ENCODE measurements at places on chromosomes 6 and 20.

- no peak for DNase-seq
Observed at GRCh38 chr20:48919882-48920526, 1.5 kb upstream of the ARFGEF2 start.

DNA sequence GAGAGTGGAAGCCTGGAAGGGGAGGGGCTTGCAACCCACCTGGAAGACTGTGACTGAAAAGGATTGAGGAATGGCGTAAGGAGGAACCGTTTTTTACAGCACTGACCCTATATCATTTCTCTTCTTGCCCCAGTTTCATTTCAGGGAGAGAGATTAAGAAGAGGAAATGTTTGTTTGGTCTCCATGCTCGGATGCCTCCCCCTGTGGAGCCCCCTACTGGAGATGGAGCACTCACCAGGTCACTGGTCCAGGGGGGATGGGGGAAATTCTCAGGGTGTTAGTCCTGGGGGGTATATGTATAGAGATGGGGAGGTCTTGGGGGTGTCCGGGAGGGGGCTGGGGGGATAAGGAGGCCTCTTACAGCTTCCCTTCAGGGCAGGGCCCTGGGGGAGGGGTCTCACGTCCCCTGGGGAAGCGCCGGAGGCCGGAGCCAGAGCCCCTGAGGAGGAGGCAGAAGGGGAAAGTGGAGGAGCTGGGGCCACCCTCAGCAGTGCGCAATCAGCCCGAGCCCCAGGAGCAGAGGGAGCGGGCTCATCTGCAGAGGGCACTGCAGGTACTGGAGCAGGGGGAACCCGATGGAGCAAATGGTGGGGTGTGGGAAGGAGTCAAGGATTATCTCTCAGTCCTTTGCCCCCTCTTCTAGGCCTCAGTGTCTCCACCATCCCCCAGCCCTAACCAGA, 3.2 kb downstream of the CUTA start:
- DNase-seq, result no peak

- DNase-seq, result peak; percentile 9
Observed at GRCh38 chr6:163392533-163392932, 22.0 kb upstream of the QKI start.

DNA sequence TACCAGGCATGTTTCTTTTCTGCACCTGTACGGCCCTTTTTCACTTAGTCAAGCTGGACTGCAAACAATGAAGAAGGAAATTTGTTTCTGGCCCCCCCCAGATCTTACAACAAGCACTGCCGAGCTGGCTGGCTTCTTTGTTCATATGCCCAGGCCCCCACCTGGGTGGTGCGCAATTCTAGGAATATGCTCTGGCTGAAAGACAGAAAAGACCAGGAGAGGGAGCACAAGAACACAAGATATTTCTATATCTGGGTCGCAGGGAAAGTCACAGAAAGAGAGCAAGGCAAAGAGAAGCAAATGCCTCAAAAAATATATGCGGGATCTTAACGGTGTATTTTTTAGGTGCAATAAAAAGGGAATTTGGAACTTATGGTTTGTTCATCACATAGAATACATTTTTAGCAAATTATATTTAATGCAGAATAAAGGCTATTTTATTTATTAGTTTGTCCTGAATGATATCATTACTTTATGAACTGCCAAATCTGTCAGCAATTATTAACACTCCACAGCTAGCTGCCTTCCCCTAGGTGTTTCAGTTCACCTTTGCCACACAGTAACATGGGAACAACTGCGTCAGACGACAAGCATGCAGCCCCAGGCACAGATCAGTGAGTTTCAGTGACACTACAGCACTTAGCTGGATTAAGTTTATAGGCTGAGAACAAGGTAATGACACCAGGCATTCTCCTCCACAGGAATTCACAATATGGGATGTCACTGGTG, 76.5 kb downstream of the GJA10 start:
- DNase-seq, result peak; percentile 11

GRCh38 chr20:17742731-17743130, 43.0 kb downstream of the BANF2 start:
- no peak for DNase-seq

GRCh38 chr6:14001329-14002012, 76.7 kb downstream of the RNF182 start:
- no peak for DNase-seq

DNA sequence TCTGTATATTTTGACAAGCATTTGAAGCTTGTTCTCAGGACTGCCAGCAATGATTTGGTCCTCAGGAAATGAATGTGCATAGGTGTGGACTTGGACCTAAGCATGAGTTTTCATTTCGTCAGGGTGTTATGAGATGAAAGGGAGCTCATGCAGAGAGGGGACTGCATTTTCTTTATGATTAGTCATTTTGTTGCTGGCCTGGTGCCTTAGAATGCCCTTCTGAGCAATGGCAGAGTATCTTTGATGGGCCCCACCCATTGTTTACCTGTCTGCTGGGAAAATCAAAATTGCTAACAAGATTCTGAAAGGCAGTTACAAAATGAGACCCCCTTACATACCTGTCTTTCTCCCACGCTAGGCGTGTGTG, 51.5 kb upstream of the MTHFD1L start:
- peak; percentile 84 for DNase-seq

- DNase-seq, result no peak
Observed at GRCh38 chr20:61407561-61407960, 155.5 kb downstream of the CDH4 start.

DNA sequence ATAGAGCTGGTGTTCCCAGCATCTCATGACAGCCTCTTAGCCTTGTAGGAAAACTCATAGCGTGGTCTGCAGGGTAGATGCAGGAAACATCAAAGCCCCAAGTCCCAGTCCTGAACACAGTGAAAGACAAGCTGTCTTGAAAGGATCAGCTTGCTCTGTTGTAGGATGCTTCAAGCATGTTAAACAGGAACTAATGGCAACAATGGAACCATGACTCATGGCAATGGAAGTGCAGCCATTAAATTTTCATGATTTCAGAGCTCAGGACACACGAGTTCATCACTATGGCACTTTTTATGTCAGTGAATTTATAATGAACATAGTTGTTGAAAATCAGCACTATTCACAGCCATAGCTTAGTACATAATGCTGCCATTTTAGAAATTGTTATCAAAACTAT, 367.7 kb downstream of the KIF16B start:
- no peak for DNase-seq

GRCh38 chr6:37638414-37639341, 59.0 kb downstream of the MDGA1 start:
- DNase-seq, result no peak

DNA sequence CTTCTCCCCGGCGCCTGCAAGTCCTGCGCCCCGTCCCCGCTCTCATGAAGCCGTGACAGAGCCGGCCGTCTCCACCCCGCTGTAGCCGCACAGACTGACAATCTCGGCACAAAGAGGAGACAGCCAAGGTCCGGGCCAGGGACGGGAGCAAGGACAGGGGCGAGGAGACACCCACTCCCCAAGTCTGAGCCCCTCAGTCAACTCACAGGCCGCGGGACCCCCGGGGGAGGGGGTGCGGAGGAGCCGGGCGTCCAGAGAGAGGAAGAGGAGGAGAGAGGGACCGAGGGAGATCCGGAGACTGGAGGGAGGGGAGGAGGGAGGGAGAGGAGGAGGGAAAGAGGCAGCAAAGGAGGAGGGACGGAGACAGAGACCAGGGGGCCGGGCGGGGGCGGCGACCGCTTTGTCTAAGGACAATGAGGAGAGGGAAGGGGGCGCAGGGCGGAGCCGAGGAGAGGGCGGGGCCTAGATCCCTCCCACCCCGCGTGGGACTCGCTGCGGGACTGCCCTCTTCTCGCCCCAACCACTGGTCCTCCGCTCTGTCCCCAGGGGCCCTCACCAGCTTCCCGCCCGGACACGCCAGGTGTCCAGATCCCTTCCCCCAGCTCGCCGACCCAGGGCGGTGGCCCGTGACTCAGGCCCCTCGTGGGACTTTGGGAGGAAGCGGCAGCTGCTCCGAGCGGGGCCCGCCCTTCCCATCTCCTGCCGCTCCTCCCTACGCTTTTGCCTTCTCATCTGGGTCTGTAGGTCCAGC, 638 bp upstream of the PPP1R18 start:
- peak; percentile 98 for DNase-seq

DNA sequence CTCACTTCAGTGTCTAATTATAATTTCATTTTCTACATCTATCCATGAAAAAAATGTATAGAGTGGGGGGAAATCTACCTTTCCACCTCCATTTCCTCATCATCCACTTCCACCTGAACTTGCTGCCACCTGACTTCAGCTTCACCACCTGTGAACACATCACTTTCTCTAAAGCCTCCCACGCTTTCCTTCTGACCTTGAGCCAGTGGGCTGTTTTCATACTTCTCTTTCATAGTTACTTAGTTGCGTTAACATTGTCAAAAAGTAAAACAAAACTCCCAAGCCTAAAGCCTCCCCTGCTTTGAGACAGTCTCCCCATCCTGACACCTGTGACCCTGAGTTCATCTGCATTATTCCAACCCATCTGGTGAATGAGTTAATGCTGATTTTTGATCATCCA, 47.3 kb downstream of the KLHL31 start:
- DNase-seq, result no peak

GRCh38 chr6:47206626-47207025, 103.1 kb downstream of the TNFRSF21 start:
- DNase-seq, result no peak

- DNase-seq, result peak; percentile 21
Observed at GRCh38 chr6:128598571-128598970, 78.2 kb upstream of the PTPRK start.

DNA sequence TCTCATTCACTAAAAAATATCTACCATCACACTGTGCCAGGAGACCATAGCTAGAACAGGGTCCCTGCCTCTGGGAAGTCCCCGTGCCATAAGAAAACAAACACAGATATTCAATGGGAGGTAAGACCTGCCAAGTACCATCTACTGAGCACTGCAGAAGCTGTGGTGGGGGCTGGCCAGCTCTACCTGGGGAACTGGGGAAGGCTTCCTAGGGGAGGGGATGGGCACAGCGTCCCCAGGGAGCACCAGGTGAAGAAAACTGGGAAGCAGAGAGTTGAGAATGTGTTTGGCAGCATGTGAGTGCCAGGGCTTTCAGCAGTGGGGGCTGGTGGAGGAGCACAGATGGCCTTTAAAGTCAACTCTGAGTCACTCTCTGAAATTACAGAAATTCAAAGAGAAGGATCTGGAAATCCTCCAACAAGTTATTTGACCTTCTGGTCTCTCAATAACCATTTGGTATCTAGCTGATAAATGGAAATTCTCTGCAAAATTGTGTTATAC, 85.2 kb downstream of the SHLD1 start:
- no peak for DNase-seq

GRCh38 chr20:20666359-20666758, 46.1 kb downstream of the RALGAPA2 start:
- no peak for DNase-seq

GRCh38 chr6:74568861-74569260, 637.0 kb downstream of the COL12A1 start:
- DNase-seq, result no peak

DNA sequence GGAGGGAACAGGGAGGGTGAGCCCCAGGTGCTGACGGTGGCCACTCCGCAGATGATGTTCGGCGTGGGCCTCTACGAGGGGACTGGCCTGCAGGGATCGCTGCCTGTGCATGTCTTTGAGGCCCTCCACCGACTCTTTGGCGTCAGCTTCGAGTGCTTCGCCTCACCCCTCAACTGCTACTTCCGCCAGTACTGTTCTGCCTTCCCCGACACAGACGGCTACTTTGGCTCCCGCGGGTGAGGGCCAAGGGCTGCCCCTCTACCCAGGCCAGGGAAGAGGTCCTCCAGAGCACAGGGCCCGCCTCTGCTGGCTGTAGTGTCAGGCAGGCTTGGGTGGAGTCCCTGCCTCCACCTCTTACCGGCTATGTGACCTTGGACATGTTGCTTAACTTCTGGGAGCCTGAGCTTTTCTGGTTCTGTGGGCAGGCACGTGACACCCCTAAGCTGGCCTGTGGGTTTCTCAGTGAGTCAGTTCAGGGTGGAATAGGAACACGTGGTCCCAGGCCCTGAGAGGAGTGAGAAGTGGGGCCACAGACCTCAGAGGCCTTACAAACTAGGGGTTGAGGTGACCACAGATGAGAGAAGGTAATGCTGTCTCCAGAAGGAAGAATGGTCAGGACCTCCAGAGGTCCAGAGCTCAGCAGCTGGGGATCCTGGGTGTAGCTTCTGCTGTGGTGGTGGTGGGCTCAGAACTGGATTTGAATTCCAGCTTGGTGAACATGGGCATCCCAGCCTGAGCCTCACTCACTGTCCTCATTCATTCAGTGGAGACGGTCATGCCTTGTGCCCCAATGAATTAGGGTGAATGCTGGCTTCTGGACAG, 11.9 kb downstream of the PCIF1 start:
- DNase-seq, result no peak

- no peak for DNase-seq
Observed at GRCh38 chr20:41371371-41371770, 4.8 kb upstream of the EMILIN3 start.

GRCh38 chr6:113903666-113904330, 46.7 kb downstream of the MARCKS start:
- no peak for DNase-seq

DNA sequence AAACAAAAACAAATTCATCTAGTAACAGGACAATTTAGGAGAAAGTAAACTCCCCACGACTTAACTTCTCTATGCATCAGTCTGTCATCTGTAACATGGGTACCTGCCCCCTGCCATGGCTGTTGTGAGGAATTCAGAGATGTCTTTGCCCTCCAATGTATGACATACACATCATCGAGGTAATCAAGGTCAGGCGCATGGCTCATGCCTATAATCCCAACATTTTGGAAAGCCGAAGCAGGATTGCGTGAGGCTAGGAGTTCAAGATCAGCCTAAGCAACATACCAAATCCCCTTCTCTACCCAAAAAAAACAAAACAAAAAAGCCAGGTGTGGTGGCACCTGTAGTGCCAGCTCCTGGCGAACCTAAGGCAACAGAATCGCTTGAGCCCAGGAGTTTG, 9.0 kb downstream of the EEF1A1 start:
- DNase-seq, result peak; percentile 13

DNA sequence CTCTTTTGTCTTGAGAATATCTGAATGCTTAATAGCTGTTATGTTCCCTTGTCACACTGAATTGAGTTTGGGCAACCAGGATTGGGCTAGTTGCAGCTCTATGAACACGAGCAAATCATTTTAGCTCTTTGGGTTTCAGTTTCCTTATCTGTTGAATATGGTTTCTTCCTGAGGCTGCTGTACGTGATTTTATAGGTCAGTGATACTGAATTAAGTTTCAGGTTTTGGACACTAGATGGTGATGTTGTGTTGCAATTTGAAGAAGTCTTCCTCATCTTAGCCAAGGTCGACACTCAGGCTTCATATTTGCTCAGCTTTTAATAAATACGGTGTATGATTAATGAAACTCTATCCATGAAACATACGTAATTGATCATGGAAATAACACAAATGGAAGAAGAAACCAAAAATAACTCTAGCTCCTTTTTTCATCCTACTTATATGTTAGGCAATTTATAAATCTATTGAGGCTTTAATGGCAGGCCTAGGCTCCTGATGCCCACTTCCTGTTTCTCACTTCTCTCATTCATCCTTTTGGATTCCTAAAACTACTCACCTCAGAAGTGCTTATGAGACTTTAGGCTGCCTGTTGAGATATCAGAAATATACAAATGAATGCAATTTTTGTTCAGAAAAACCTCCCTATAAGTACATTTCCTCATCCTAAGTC, 354.1 kb upstream of the MAP3K7 start:
- DNase-seq, result peak; percentile 90

GRCh38 chr6:157232161-157232895, 91.0 kb downstream of the TMEM242 start:
- no peak for DNase-seq

- DNase-seq, result no peak
Observed at GRCh38 chr6:117288083-117288715, 22.8 kb downstream of the VGLL2 start.

GRCh38 chr20:19958928-19959327, 58.2 kb upstream of the NAA20 start:
- DNase-seq, result no peak
